ENCODE measurements at places on chromosomes 4 and X. TPM values are rescaled to one million over a fixed set of nuclear protein-coding genes. Genes with fewer than 3 reads are reported as not detected.

ATP2B3 gene
- not detected for total RNA-seq

DAPP1 gene
- total RNA-seq: not detected

HTRA3 gene
- 0.15 TPM for total RNA-seq

SLIT2 gene
- total RNA-seq: 1.9 TPM

MAOA gene
- total RNA-seq: 0.25 TPM

CITED1 gene
- 1.0 TPM for total RNA-seq

SFRP2 gene
- 0.52 TPM for total RNA-seq

SLC38A5 gene
- total RNA-seq: 0.79 TPM

TEX13D gene
- total RNA-seq: not detected

CHRDL1 gene
- 79.1 TPM for total RNA-seq

SSX1 gene
- not detected for total RNA-seq

FAM47C gene
- not detected for total RNA-seq

KLF8 gene
- total RNA-seq: not detected

PPID gene
- total RNA-seq: 212 TPM

STPG2 gene
- not detected for total RNA-seq

PNMA6F gene
- not detected for total RNA-seq

STATH gene
- not detected for total RNA-seq

F8A3 gene
- total RNA-seq: not detected

DRD5 gene
- not detected for total RNA-seq

MYL5 gene
- not detected for total RNA-seq

CXCL10 gene
- 0.40 TPM for total RNA-seq

FRYL gene
- total RNA-seq: 9.7 TPM

ZFP92 gene
- total RNA-seq: 0.07 TPM

PPP4R3C gene
- total RNA-seq: not detected

IL1RAPL1 gene
- total RNA-seq: not detected
